Panc1 (cell line): ENCODE measurements at places on chromosomes 13 and 19. TPM values are rescaled to one million over a fixed set of nuclear protein-coding genes. Genes with fewer than 3 reads are reported as not detected.

DNA sequence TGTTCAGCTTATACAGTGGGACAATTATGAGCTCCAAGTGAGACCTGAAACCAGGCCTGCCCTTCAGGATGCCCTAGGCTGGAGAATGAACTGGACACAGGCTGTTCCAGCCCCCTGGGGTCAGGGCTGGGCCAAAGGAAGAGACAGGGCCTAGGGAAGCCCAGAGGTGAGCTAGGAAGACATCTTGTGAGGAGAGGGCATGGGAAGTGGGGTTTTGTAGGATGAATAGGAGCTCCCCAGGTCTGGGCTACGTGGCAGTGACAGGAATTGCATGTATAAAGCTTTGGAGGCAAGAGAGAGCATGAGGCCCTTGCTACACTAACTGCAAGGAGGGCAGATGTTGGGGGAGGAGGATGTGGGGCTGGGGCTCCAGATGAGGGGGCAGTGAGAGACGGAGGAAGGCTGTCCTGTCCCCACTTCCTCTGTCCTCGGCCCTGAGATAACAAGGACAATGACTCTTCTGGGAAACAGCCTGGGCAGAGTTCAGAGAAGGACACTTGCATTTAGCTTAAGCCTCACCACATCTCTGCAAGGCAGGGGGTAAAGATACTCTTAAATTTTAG, 1.5 kb upstream of the TBXA2R start:
- no peak for DNase-seq
- no peaks in the 10 kb centered on the region for H3K36me3 ChIP-seq
- peak overlapping the region; percentile 62 for H3K4me3 ChIP-seq
- H3K27me3 ChIP-seq: no peaks in the 10 kb centered on the region

- H3K27me3 ChIP-seq: no peaks in the 10 kb centered on the region
- no peak overlapping the region for H3K4me3 ChIP-seq
- no peak for DNase-seq
Observed at GRCh38 chr19:7865262-7865911, 8.8 kb downstream of the PRR36 start.

- no peaks in the 10 kb centered on the region for H3K27me3 ChIP-seq
- no peaks in the 10 kb centered on the region for H3K36me3 ChIP-seq
- no peak overlapping the region for H3K4me3 ChIP-seq
Observed at GRCh38 chr13:21231426-21231940, 55.0 kb downstream of the MRPL57 start.

DNA sequence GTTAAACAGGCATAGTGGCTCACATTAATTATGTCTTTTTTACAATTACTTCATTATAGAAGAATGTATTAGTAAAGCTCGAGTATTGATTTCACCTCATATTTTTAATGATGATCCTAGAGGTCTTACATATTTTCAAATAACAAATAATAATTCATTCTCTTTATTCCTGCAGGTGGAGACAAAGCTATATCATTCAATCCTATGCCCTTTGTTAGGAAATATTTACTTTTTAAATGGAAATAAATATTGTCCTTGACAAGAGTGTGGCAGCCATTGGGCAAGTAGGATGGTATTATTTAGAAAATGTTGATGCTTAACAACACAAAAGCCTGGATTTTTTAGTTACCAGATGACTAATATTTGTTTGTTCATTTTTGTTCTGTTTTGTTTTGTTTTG, 127.6 kb downstream of the COG6 start:
- H3K36me3 ChIP-seq: no peaks in the 10 kb centered on the region
- H3K4me1 ChIP-seq: no peaks in the 10 kb centered on the region
- H3K4me3 ChIP-seq: no peak overlapping the region
- no peak overlapping the region for H3K27ac ChIP-seq

GRCh38 chr13:44837250-44837649, 152.0 kb downstream of the NUFIP1 start:
- no peak overlapping the region for H3K27ac ChIP-seq
- DNase-seq: no peak
- H3K4me3 ChIP-seq: no peak overlapping the region

DNA sequence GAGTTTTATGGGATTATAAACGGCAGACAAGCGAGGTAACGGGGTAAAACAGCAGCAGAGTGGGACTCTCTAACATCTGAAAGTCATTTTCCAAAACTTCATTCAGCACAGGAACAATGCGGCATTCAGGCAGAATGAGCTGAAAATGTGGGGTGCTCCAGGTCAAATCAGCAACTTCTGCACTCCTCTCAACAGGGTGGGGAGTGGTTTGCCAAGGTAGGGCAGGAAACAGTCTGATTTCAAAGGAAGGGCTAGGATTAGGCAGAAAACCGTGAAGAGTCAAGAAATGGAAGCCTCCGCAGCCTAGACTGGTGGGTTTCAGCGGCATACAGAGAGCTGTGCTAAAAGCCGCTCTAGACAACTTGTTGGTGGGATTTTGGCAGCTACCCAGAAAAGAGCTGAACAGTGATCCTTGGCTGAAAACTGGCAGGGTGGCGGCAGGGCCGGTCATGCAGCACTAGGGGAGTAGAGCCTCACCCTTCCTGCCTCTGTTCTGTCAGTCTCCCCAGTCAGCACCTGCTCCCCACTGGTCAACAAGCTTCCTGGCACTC, 154.2 kb upstream of the KLF12 start:
- no peak for DNase-seq
- H3K27me3 ChIP-seq: no peaks in the 10 kb centered on the region
- no peaks in the 10 kb centered on the region for H3K4me1 ChIP-seq
- no peak overlapping the region for H3K27ac ChIP-seq
- no peak overlapping the region for H3K4me3 ChIP-seq
- no peaks in the 10 kb centered on the region for H3K36me3 ChIP-seq

The NKG7 gene
- 0.23 TPM for total RNA-seq

GRCh38 chr13:110455444-110455843, 106.1 kb downstream of the RAB20 start:
- H3K36me3 ChIP-seq: no peaks in the 10 kb centered on the region
- DNase-seq: no peak
- no peak overlapping the region for H3K27ac ChIP-seq

DNA sequence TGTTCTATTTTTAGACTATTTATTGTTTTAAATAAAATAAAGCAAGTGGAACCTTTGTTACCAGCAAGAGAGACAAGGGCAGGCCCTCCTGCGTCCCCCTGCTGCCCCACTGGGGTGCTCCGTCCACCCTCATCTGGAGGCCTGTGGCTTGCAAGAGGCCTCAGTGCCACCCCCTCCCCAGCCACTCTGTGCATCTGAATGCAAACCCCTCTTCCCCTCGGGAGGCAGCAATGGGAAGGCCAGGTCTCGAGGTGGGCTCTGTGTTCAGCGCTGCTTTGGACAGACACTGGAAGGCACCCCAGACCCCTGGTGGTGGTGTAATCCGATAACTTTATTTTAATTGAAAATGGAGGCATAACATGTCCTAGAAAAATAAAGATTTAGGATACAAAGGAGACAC, 4.6 kb downstream of the SIX5 start:
- no peak overlapping the region for H3K27ac ChIP-seq
- H3K27me3 ChIP-seq: no peaks in the 10 kb centered on the region
- no peak for DNase-seq

The RFPL4AL1 gene
- not detected for total RNA-seq

GRCh38 chr19:6258812-6259311, 20.9 kb downstream of the MLLT1 start:
- no peak for DNase-seq
- no peak overlapping the region for H3K27ac ChIP-seq
- no peaks in the 10 kb centered on the region for H3K36me3 ChIP-seq
- no peak overlapping the region for H3K4me3 ChIP-seq
- H3K4me1 ChIP-seq: no peaks in the 10 kb centered on the region

DNA sequence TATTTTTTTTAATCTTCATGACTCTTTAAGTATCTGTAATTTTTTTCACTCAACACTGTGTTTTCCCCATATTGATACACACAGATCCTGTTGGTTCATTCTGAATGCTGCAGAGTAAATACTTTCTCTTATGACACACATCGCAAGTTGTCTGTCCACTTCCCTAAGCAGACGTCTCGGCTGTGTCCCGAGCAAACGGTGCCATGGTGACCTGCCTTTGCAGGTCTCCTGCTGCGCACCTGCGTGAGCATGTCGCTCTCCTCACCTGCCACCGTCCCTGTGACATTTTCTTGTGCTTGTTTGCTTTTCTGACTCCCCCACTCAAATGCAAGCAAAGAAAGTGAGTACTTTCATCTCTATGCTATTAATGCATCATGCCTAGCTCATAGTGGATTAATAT, 57.8 kb downstream of the CCDC70 start:
- no peaks in the 10 kb centered on the region for H3K4me1 ChIP-seq
- H3K27ac ChIP-seq: no peak overlapping the region
- DNase-seq: no peak
- H3K4me3 ChIP-seq: no peak overlapping the region
- no peaks in the 10 kb centered on the region for H3K36me3 ChIP-seq

DNA sequence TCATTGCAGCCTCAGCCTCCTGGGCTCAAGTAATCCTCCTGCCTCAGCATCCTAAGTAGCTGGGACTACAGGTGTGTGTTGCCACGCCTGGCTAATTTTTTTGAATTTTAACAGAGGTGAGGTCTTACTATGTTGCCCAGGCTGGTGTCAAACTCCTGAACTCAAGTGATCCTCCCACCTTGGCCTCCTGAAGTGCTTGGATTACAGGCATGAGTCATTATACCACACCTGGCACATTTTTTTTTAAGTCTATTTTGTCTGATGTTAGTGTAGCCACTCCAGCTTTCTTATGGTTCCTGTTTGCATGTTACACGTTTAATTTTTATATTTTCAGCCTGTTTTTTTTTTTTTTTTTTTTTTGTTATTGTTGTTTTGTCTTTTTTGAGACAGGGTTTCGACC, 24.8 kb downstream of the KDM4B start:
- no peak for DNase-seq
- H3K27me3 ChIP-seq: no peaks in the 10 kb centered on the region
- H3K4me1 ChIP-seq: no peaks in the 10 kb centered on the region
- no peak overlapping the region for H3K4me3 ChIP-seq

DNA sequence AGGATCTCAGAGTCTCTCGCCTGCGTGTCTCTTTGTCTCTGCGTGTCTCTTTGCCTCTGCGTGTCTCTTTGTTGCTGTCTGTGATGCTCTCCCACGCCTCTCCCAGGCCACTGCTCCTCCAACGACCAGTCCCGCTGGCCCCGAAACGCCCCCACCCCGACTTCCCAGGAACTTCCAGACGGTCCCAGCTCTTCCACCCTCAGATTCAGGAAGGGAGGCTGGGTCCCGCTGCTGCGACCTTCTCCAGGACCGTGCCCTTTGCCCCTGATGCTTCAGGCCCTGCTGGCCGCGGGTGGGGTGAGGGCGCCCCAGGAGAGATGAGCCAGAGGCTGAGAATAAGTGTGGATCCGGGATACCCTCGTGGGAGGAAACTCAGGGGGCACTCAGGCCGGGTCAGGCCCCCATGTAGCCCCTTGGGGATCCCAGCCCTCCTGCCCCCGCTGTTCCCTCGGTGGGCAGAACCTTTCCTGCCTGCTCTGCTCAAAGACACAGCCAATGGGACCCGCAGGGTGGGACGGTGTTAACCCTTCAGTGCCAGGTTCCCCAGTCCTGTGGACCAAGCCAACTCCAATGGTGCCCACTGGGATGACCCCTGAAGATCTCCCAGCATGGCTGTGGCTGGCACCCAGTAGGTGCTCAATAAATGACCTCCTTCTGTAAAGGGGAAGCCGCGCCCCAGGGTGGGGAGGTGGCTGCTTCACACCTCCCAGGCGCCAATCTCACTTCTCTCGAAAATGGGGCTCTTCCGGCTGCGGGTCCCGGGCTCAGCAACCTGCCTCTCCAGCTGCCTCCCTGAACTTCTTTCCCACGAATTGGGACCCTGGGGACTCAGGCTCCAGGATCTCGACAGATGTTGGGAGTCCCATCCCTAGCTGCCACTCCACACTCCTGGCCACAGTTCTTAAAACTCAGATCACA, 1.5 kb upstream of the S1PR5 start:
- no peaks in the 10 kb centered on the region for H3K27me3 ChIP-seq
- peak overlapping the region; percentile 44; the same call in 1 of the 2 replicates for H3K27ac ChIP-seq
- H3K4me1 ChIP-seq: peaks cover 13% of the 10 kb centered on the region
- H3K4me3 ChIP-seq: peak overlapping the region; percentile 76

DNA sequence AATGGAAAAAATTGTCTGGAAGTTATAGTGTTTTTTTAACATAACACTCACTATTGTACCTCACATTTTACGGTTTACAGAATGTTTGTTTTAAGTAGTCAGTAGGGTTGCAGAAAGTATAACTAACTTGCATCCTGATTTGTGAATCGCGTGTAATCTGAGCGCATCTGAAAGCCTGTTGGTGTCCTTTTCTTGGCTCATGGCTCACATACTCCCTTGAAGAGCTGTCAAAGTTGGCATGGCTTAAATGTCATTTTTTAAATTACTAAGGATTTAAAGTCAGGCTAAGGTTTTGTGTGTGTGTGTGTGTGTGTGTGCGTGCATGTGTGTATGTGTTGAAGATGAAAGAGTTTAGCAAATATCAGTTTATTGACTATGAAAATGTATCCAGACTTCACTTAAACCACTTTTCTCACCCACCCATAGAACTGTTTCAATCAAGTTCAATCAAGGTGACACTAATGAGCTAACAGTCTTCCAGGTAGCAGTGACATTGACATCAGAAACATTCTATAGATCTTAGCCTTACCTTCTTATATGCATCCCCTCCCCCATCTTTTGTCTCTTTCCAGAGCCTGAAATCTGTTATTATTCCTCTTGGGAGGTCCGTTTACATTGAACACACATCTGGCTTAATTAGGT, 480.4 kb upstream of the SGCG start:
- no peaks in the 10 kb centered on the region for H3K27me3 ChIP-seq
- no peaks in the 10 kb centered on the region for H3K36me3 ChIP-seq
- no peak overlapping the region for H3K4me3 ChIP-seq
- DNase-seq: no peak

GRCh38 chr19:27720155-27720554, 1492.8 kb downstream of the UQCRFS1 start:
- no peaks in the 10 kb centered on the region for H3K36me3 ChIP-seq
- no peaks in the 10 kb centered on the region for H3K4me1 ChIP-seq
- no peak overlapping the region for H3K27ac ChIP-seq
- no peak overlapping the region for H3K4me3 ChIP-seq
- H3K27me3 ChIP-seq: no peaks in the 10 kb centered on the region

- no peak overlapping the region for H3K4me3 ChIP-seq
- H3K4me1 ChIP-seq: peaks cover 31% of the 10 kb centered on the region
- peak overlapping the region; percentile 12; the same call in 1 of the 2 replicates for H3K27ac ChIP-seq
- DNase-seq: no peak
Observed at GRCh38 chr13:33271759-33272158, 13.8 kb downstream of the STARD13 start.

The ANGPTL8 gene
- total RNA-seq: not detected

- DNase-seq: no peak
- no peaks in the 10 kb centered on the region for H3K36me3 ChIP-seq
- H3K27me3 ChIP-seq: no peaks in the 10 kb centered on the region
- no peak overlapping the region for H3K27ac ChIP-seq
Observed at GRCh38 chr13:61695147-61695546, 279.5 kb upstream of the PCDH20 start.

DNA sequence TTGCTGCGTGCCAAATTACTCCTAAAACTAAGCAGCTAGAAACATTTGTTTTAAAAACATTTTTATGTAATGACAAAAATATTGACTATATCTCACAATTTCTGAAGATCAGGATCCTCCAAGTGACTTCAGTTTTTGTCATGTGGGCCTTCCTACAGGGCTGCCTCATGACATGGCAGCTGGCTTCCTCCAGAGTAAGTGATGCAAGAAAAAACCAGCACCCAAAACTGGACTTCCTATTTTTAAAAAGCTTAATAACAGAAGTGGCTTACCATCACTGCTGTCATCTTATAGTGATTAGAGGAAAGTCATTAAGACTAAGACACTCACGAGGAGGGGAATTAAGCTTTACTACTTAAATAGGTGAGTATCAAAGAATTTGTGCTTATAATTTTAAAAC, 681.7 kb downstream of the PCDH17 start:
- H3K4me3 ChIP-seq: no peak overlapping the region
- no peak overlapping the region for H3K27ac ChIP-seq
- DNase-seq: no peak
- no peaks in the 10 kb centered on the region for H3K36me3 ChIP-seq

The LGI4 gene
- total RNA-seq: 0.18 TPM

The CABP5 gene
- not detected for total RNA-seq
